Endothelial cell of umbilical vein (primary cell): ENCODE measurements at places on chromosomes 13 and 19.

DNA sequence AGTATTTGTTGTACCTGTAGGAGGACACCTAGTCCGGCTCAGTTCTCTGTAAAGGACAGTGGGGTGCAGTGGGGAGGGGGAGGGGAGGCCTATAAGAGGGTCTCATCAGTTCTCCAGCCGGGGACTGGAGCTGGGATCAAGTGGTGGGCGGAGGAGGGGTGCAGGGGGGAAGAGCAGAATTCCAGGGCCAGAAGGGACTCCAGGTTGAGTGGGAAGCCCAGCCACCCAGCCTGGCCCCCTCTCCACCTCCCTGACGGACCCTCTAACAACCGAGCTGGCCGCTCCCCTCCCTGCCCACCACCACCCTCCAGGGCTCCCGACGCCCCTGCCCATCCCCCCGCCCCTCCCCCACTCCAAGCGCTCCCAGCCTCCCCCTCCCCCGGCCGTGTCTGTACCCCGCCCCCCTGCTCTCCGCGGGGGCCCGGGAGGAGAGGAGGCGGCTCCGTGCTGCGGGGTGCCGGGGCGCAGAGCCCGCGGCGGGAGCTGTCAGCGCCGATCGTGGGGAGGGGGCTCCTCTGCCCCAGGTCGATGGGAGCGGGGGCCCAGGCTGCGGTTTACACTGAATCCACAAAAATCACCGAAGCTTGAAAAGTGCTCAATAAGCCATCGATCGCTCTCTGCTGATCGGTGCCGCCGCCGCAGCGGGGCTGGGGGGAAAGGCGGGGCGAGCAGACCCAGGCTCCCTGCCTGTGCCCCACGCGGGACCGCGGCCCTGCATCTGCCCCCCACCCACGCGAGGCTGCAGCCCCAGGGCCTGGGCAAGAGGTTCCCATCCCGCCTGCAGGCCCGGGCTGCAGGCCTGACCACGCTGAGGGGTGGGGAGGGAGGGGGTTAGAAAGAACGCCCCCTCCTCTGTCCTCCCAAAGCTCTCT lies 34.6 kb upstream of the ONECUT3 start:
- no peak for DNase-seq

GRCh38 chr19:21498651-21499050 lies 6.8 kb upstream of the ZNF429 start:
- no peak for DNase-seq

DNA sequence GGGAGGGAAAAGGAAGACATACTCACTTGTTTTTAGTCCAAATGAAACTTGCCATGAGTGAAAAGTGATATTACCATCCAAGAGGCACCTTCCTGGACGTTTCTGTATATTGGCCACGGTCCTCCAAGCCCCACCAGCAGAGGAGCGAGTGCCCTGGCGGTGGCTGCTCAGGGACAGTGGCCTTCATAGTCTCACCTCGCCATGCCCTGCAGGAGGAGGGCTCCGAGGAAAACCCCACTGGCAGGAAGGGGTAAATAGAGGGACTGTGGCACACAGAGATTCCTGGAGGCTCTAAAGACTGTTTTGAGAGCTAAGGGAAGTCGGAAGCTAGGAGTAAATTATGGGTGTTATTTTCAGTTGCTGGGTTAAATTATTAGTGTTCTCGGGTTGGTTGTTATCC lies 98.4 kb upstream of the UBL3 start:
- DNase-seq, result no peak

DNA sequence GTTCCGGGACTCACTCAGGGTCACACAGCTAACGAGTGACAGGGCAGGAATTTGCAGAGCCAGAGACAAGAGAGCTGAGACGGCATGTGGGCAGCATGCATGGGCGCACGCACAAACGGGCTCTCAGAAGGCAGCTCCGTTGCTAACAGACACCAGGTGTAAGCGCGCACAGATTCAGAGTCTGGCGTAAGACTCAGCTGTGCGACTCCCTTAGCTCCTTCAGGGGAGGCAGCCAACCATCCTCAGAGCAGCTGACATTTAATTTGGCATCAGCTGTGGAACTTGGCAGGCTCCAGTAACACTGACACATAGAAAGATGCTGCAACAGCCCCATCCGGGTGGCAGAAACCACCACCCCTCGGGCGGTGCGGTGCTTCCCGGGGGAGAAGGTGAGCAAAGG lies 7.5 kb upstream of the TM6SF2 start:
- no peak for DNase-seq

GRCh38 chr13:101423872-101424271 lies 7.6 kb upstream of the NALCN start:
- no peak for DNase-seq

DNA sequence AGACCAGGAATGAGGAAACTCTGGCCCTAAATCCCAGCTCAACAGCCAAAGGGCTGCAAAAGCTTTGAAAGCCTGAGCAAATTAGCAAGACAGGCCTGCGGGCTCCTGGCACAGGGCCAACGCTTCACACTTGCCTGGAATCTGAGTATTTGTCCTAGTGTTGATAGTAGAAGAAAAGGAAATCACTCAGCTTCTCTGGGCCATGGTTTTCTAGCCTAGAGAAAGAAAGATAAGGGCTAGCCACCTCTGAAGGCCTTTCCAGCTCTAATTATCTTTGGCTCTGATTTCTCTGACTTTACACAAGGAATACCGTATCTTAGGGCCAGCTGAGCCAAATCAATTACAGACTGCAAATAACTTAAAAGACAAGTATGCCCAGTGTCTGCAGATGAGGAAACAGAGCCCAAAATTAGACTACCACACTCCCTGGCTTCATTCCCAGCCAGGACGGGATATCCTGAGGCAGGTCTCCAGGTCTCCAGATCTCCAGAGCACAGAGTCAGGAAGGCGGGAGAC lies 69.6 kb downstream of the STK24 start:
- peak; percentile 97 for DNase-seq

- DNase-seq, result no peak
Observed at GRCh38 chr19:45674946-45675345, 6.9 kb downstream of the GIPR start.

GRCh38 chr13:112102243-112102642 lies 35.3 kb downstream of the SOX1 start:
- no peak for DNase-seq

- DNase-seq, result peak; percentile 88
Observed at GRCh38 chr19:45506246-45506988, 862 bp upstream of the VASP start.

DNA sequence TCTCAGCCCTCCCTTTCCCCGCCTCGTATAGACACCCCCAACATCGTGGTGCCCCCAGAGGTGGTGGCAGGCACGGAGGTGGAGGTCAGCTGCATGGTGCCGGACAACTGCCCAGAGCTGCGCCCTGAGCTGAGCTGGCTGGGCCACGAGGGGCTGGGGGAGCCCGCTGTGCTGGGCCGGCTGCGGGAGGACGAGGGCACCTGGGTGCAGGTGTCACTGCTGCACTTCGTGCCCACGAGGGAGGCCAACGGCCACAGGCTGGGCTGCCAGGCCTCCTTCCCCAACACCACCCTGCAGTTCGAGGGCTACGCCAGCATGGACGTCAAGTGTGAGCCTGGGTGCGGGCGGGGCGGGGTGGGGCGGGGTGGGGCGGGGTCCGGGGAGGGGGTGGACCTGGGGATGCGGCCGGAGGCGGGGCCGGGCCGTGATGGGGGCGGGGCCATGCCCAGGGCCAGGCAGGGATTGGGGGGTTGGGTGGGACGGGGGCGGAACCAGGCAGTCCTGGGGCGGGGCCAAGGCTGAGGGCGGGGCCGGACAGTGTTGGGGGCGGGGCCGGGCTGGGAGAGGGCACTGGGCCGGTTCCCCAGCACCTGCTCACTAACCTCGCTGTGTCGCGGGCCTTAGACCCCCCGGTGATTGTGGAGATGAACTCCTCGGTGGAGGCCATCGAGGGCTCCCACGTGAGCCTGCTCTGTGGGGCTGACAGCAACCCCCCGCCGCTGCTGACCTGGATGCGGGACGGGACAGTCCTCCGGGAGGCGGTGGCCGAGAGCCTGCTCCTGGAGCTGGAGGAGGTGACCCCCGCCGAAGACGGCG lies 7.8 kb downstream of the MAG start:
- DNase-seq, result no peak
